ENCODE measurements at places on chromosomes 6 and 20.
A peak's percentile ranks its signal among the peaks of the same experiment; 100 is the strongest.

GRCh38 chr20:31922181-31922580 lies 29.7 kb downstream of the PDRG1 start:
- no peak for DNase-seq

DNA sequence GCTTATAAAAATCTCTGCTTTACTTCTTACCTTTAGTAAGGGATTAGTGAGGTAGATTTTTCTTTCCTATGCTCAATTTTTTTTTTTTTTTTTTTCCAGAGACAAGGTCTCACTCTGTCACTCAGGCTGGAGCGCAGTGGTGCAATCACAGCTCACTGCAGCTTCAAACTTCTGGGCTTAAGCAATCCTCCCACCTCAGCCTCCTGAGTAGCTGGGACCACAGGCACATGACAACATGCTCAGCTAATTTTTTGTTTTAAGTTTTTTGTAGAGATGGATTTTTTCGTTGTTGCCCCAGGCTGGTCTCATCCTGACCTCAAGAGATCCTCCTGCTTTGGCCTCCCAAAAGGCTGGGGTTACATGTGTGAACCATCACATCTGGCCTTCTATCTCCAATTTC lies 58.9 kb upstream of the RREB1 start:
- no peak for DNase-seq

DNA sequence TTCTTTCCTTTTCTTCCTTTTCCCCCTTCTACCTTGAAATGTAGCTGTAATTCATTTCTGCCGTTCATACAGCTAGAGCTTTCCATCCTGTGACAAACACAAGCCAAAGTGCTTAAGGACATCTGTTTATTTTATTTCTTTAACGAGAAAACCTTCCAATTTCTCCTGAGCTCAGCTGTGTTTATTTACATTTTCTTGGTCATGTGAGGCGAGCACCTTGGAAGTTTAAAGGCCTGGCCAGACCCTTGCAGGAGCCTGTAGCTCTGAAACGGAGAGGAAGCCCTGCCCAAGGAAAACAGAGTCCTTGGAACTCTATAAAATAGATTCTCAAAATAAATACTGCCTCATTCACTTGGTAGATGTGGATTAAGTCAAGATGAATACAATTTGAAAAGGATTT lies 223.1 kb downstream of the EYA2 start:
- no peak for DNase-seq

- peak; percentile 30 for DNase-seq
Observed at GRCh38 chr20:13800728-13801134, 15.9 kb downstream of the NDUFAF5 start.

- DNase-seq, result no peak
Observed at GRCh38 chr20:57259938-57260921, 6.2 kb downstream of the BMP7 start.

- no peak for DNase-seq
Observed at GRCh38 chr6:169457762-169458161, 204.1 kb upstream of the THBS2 start.

GRCh38 chr6:2611092-2611491 lies 139.6 kb downstream of the MYLK4 start:
- DNase-seq, result no peak

GRCh38 chr6:52065621-52066020 lies 21.8 kb downstream of the PKHD1 start:
- no peak for DNase-seq

DNA sequence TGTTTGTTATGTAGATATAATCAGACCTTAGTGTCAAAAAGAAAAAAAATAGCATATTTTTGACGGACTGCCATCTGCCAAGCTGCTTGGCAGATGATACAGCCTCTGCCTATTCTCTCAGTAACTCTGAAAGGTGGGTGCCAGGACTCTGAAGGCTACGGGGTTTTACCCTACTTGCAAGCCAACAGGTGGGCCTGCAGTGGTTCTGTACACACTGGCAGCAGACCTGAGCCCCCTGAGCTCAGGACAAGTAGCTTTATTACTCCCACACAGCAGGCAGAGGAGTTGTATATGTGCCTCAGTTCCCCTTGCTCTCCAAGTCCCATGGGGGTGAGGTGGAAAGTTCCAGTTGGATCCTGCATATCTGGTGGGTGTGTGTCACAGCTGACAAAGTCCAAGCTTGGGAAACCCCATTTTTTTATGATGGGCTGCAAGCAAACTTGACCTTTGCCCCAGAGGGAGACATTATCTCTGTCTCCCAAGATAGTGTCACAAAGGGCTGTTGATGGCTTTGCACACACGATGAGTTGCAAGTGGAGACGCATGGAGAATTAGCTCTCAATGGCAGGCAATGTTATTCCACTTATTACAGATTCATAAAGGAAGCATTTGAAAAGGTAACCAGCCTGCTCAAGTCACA lies 20.5 kb upstream of the AFDN start:
- DNase-seq, result no peak

GRCh38 chr6:18327626-18328025 lies 59.5 kb upstream of the RNF144B start:
- DNase-seq, result no peak

GRCh38 chr6:49978332-49979226 lies 9.2 kb upstream of the DEFB113 start:
- no peak for DNase-seq

DNA sequence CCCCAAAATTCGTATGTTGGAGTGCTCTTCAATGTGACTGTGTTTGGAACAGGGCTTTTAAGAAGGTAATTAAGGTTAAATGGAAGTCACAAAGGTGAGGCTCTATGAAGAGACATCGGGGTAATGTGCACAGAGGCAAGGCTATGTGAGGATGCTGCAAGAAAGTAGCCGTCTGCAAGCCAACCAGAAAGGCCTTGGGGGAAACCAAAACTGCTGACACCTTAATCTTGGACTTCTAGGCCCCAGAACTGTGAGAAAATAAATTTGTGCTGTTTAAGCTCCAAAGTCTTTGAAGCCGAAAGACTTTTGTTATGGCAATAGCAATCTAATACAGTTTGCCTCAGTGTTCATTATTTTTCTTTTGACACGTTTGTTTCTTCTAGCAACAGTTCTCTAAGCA lies 2.4 kb upstream of the IRAK1BP1 start:
- DNase-seq, result no peak

DNA sequence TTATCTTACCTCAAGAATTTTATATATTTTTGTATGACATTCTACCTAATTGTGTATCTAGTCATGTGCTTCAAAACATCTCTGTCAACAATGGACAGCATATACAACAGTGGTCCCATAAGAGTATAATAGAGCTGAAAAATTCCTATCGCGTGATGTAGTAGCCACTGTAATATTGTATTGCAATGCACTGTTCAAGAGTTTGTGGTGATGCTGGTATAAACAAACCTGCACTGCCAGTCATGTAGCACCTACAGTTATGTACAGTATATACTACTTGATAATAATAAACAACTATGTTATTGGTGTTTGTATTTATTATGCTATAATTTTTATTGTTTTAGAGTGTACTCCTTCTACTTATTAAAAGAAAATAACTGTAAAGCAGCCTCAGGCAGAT lies 672.7 kb downstream of the CD109 start:
- no peak for DNase-seq

DNA sequence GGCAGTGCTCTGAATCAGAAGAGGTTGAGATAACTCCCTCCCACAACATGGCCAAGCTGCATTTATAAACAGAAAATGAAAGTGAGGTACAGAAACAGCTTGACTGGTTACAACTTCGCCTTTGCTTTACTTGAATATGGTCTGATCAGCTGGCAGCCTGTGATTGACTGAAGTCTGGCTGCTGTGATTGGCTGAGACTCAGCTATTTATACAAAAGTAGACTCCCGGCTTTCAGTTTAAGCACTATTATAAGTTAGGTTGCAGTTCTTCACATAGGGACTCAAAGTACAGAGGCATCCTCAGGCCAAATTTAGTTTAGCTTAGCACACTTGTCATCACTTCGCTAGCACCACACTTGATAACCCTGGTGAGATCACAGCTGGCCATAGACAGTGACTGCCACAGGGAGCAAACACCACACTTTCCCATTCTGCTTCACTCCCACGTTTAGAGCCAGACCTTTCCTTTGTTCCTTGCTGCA lies 362.6 kb downstream of the EPM2A start:
- no peak for DNase-seq

DNA sequence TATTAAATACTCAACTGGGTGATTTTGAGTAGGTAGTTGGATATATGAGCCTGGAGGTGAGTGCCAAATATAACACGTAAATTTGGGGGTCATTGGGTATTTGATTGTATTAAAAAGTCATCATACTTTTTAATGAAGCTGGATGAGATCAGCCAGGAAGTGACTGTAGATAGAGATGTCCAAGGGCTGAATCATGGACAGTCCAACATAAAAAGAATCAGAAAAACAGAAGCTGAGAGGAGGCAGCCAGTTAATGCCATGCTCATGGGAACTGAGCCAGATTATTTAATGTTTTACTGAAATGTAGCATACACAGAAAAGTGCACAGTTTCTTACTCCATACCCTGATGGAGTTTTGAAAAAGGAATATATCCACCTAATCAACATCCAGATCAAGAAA lies 435.5 kb upstream of the PLCB4 start:
- DNase-seq, result no peak

GRCh38 chr20:37991157-37991866 lies 41.9 kb downstream of the TTI1 start:
- DNase-seq, result no peak

GRCh38 chr20:15575255-15575654 lies 998.0 kb downstream of the KIF16B start:
- DNase-seq, result no peak

DNA sequence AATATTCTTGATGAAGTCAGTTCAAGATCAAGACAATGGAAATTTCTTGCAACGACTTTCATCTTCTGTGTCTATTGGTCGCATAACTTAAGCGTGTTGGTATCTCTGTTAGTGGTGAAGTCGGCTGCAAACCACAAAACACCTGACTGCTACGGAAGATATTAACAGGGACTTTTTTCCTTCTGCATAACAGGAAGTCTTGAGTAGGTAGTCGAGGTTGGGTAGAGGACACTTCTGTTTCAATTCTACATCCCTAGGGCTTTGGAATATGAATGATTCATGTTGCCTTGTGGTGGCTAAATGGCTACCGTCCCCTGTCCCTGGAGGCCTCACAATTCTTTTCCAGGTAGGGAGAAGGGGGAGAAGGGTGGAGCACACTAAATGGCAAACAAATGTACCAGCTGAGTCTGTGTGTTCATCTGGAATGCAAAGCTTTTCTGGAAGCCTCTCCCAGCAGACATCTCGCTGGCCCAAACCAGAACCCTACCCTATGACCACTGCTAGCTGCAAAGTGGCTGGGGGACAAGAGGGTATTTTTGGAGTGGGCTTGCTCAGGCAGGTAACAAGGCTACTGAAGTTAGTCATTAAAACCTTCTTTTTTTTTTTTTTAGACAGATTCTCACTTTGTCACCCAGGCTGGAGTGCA lies 34.6 kb upstream of the NKX2-2 start:
- no peak for DNase-seq

DNA sequence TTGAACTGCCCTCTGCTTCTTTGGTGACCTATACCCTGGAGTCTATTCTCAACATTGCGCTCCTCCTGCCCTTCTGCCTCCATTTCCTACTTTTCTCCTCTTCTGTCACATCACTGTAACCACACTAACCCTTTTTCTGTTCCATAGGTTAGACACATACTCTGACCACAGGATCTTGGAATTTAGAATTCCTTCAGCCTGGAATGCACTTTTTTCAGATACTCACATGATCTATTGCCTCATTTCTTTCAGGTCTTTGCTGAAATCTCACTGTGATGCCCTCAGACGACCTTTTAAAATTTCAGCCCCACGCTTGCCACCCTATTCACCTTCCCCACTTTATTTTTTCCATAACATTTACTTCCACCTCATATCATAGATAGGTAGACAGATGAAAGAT lies 5.1 kb downstream of the VNN1 start:
- DNase-seq, result no peak

- no peak for DNase-seq
Observed at GRCh38 chr6:56480654-56481337, 161.9 kb downstream of the DST start.

- DNase-seq, result peak; percentile 30
Observed at GRCh38 chr6:84422380-84422968, 195.0 kb upstream of the CEP162 start.

DNA sequence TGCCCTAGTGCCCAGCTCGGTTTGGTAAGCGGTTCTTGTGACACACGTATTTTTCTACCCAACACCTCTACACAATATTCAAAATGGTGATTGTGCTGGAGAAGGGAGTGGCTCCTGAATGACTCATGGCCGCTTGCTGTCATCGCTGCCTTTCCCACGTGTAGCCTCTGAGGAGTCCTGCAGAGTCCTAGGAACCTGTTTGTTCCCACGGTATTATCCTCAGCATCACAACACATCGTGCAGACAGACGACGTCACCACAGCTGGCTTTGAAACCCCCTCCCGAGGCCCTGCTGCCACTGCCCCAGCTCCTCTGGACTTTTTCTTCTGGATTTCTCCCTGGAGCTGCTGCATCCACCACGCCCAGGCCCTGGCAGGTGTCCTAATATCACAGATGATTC lies 353.5 kb downstream of the SMOC2 start:
- DNase-seq, result no peak

DNA sequence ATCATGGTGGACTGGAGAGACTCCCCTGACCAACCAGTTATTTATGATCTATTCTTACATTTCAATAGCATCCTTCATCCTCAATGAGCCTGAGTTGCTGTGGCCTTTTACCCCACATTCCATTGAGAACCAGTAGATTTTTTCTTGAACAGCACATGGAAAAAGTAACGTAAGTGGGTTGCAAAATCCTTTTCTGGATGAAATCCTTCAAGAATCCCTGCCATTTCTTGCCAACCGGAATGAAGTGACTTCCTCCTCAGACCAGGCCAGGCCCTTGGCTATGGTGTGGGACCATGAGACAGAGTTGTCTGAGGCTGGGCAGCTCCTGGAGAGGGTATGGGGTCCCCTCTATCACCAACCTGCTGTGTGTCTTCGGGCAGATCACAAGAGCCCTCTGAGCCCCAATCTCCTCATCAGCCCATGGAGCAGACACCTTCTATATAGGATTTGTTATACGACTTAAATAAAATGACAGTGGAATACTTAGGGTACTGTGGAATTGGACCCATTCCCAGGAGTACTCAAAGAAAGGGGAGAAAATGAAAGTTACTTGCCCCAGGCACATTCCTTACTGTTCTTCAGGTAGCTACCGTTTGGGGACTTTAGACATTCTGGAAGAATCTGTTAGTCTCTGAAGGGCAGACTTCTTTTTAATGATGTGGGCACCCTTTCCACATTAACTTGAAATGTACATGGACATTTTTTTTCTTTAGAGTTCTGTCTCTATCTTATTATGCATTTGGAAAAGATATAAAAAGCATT lies 10.9 kb downstream of the EYA2 start:
- no peak for DNase-seq

DNA sequence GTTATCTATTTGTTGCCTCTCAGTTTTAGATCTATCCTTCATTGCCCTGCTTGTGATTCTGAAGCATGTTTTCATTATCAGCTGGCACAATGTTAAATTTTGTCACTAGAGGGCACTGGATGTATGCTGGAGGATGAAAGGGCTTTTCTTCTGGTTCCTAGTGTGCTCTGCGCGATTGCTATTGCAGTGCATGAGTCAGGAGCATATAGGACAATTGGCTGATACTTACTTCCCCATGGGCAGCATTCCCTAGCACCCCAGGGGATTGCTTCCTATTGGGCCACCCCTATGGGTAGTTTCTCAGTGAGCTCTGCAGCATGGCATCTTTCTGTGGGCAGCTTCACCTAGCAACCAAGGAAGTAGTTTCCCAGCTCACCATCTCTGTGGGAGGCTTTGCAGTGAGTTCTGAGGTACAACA lies 280.3 kb upstream of the SYNCRIP start:
- peak; percentile 26 for DNase-seq

GRCh38 chr20:17665756-17666155 lies 16.3 kb downstream of the RRBP1 start:
- no peak for DNase-seq
